ENCODE measurements at places on chromosomes 1 and 21.
A peak's percentile ranks its signal among the peaks of the same experiment; 100 is the strongest.

DNA sequence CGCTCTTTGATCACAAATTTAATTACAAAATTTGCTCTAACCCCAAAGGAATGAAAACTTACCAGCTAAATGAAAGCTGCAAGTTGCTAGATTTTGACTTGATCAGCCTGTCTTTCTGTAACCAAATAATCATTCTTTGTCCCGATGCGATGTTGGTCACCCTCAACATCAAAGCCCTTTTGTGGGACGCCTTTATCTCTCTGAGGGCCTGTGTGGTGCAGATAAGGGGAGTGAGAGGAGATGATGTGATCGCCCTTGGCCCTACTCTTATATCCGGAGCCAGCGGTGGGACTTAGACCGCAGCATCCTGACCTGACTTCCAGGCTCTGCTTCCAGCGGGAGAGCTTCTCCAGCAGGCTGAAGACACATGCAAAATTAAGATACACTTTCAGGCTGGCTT, 19.3 kb upstream of the UMODL1 start:
- DNase-seq: no peak

- DNase-seq: no peak
These were observed 631 bp upstream of the KRTAP10-9 start for GRCh38 chr21:44626262-44626661.

- no peak for DNase-seq
These were observed 233.9 kb upstream of the SNX7 start for GRCh38 chr1:98427664-98428063.

- no peak for DNase-seq
These were observed 21.1 kb downstream of the SMAP2 start for GRCh38 chr1:40394491-40395172.

DNA sequence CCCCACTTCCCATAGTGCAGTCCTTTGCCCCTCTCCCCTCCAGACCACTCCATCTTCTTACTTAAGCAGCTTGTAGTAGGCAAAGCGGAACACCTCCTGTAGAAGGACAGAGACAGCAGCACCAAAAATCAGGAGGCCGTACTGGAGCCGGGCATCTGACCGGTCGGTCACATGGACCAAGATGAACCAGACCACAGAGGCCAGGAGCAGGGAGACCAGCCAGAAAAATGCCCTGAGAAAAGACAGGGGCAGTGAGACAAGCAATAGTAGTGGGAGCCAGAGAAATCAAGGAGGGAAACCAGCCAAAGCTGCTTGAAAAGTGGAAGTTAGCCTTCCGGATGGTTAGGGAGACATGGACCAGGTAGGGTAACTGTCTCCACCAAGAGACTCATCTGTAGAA, 920 bp downstream of the APH1A start:
- DNase-seq: no peak

GRCh38 chr1:88697503-88697902, 13.4 kb downstream of the PKN2 start:
- no peak for DNase-seq

DNA sequence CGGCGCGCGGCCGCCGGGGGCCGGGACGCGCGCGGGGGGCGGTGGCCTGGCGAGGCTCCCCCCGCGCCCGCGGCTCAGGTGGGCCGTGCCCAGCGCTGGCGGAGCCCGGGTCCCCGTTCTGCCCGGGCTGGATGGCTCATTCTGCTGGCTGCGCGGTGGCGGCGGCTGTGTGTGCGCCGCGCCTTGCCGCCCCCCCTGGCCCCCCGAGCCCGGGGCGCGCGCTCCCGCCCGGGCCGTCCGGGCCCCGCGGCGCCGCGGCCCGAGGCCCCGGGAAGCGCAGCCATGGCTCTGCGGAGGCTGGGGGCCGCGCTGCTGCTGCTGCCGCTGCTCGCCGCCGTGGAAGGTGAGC, at the start of gene EPHB2:
Gene EPHB2, plus strand, starts transcription at position 139 of the 349 bp plus-strand sequence. Its CDS starts 144 bp downstream, at position 283.
- DNase-seq: peak; percentile 55

DNA sequence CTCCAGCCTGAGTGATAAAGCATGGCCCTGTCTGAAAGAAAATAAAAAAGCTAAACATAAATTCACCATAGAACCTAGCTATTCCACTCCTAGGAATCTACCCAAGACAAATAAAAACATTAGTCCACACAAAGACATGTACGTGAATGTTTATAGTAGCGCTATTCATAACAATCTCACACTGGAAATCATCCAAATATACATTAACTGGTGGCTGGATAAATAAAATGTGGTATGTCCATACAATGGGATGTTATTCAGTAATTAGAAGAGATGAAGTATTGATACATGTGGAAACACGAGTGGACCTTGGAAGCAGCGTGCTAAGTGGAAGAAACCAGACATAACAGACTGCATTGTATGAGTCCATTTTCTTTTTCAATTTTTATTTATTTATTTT, 29.7 kb downstream of the RIPPLY3 start:
- no peak for DNase-seq

- no peak for DNase-seq
These were observed 55.9 kb upstream of the BTG3 start for GRCh38 chr21:17668479-17669140.

GRCh38 chr1:203089651-203090045, 3.8 kb upstream of the MYOG start:
- DNase-seq: peak; percentile 34

GRCh38 chr1:63663873-63664272, 70.7 kb downstream of the PGM1 start:
- DNase-seq: no peak

- no peak for DNase-seq
These were observed 472.3 kb upstream of the B3GALT2 start for GRCh38 chr1:193658691-193659090.

GRCh38 chr1:193431265-193431977, 245.0 kb upstream of the B3GALT2 start:
- DNase-seq: no peak

DNA sequence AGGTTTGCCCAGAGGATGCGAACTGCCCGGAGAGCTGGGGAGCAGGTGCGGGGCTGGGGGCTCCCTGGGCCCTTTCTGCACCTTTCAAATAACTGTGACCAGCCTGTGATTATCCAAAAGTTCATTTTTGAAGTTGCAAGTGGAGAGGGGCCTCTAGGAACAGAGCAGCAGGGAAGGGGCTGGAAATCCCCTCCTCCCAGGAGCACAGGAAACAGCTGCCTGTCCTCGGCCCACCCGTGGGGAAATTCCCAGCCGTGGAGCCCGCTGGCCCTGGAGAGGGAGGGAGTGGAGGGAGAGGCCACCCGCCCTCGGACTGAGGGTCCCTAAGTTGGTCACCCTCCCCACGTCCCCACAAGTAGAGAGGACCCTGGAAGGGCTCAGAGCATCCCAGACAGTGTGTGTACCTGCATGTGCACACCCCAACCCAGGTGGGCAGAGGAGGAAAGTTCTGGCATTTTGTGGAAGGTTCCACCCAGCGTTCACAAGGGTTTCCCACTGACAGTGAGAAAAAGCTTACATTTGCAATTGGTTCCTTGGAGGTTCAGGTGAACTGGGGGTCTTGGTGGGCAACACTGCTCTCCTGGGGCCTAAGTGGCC, 1.2 kb upstream of the TNFRSF4 start:
- DNase-seq: no peak

GRCh38 chr1:179007233-179007632, 18.5 kb upstream of the FAM20B start:
- DNase-seq: no peak

GRCh38 chr1:74763807-74764206, 30.9 kb downstream of the TYW3 start:
- DNase-seq: no peak

DNA sequence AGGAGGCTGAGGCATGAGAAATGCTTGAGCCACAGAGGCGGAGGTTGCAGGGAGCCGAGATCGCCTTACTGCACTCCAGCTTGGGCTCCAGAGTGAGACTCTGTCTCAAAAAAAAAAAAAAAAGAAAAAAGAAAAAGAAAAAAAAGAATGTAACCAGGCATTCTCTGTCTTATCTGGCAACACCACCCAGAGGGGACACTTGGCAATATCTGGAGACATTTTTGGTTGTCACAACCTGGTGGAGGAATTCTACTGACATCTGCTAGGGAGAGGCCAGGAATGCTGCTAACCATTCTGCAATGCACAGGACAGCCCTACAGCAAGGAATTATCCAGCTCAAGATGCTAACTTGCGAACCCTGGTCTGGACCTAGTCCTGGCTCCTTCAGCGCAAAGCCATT, 2.3 kb upstream of the CNR2 start:
- DNase-seq: no peak

DNA sequence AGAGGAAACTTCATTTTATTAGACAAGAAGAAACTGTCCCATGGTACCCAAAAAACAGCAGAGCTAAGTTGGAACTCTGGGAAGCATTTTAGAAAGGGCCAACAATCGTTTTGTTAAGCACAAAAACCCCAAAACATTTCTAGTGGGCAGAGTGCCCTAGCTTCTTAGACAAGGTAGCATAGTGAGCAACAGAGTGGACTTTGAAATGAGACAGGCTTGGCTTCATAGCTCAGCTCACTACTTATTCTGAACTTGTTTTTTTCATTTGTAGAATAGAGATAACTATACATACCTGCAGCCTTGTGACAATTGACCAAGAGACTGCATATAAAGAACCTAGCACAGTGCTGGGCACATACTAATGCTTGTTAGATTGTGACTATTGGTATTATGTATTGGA, 50.1 kb downstream of the HLX start:
- no peak for DNase-seq

- DNase-seq: no peak
These were observed 52.9 kb upstream of the ECE1 start for GRCh38 chr1:21342961-21343838.

GRCh38 chr1:207362962-207363860, 41.7 kb downstream of the CD55 start:
- DNase-seq: no peak

DNA sequence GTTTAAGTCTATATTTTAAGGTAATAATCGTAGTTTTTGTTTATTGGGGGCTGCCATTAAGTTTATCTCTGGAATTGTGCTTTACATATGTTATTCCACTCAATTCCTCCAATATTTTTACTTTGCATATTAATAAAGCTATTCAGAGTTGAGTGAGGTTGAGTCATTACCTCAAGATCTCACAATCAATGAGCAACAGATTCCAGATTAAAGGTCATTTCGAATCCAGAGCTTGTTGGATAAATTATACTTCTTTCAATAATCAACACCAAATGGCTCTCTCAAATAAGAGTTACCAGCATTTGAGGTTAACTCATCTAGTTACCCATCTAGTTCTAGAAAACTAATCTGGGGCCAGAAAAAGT, 16.7 kb downstream of the RGS4 start:
- DNase-seq: no peak

- DNase-seq: no peak
These were observed 96.6 kb upstream of the ERRFI1 start for GRCh38 chr1:8122477-8123407.

GRCh38 chr21:42039470-42039901, 29.3 kb upstream of the ZBTB21 start:
- DNase-seq: no peak

DNA sequence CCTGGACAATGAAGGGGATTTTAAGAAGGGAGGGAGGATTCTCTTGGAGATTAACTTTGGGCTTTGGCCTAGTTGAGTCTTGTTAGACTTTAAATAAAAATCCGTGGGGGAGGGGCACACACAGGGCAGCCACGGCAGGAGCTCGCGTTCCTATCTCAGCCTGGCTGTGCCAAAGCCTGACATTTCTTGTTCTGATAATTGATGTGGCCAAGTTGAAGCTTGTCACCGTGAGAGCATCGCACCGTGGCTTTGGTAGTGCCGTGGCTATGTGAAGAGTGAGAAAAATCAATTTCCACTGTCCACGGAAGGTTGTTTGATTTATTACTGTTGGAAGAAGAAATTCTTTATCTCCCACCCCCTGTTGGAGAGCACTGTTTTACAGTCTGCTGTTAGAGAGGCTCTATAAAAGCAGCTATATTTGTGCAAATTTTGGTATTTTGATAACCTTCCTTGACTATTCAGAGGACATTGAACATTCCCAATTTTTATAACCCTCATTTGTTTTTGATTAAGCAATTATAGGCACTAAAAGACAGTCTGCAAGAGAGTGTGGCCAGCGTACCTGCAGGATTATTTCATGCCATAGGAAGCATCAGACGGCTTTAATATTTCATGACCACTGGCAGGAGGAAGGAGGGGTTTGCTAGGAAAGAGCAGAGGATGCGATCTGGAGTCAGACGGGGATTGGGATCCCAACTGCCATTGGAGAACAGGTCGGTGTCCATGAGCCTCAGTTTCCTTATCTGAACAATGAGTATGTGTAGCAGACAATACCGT, 160.7 kb downstream of the KAZN start:
- peak; percentile 57 for DNase-seq

DNA sequence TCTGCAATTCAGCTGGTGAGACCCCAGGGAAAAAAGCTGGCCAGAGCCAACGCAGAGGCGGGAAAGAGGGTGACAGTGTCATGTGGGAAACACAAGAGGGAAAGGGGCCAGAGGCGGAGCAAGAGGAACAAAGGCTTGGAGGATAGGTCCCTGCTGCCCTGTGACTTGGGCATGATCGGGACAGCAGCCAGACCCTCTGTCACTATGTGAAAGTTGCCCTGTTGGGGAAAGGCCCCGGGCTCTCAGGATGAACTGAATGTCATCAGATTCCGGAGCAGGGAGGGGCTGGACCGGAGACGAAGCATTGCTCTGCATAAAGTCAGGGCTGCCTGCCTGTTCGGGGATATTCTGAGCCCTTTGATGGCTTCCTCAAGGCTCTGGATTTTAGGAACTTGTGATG, 5.7 kb upstream of the ELF3 start:
- DNase-seq: no peak

DNA sequence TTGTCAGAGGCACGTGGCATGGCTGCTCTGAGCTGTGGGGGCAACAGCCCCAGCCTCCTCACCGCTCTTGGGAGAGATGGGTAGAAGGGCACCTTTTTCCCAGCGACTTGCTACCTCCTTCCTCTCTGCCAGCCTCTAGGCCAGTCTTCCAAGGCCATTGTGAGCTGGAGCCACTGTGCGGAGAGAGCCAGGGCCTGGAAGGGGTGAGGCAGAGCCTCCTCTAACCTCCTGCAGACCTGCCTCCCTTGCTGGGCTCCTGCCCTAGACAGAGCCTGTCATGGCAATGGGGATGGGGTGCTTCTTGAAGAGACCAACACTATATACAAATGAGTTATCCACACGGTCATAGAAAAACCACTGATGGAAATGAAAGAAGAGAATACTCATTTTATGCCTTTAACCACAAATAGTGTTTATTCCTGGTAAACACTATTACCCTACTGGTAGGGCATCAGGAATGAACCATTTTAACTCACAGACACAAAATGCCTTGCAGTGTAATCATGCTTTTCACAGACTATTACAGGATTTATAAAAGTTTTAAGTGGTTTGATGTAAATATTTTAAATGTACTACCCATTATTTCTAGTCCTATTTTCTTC, 5.0 kb upstream of the IGFN1 start:
- DNase-seq: no peak

Measured in GM23338 (cell line).